NCI-H524 (cell line): ENCODE measurements at places on chromosomes 2 and 18.

GRCh38 chr2:191115391-191115790 lies 35.4 kb downstream of the STAT4 start:
- DNase-seq: no peak

- DNase-seq: no peak
Measured at GRCh38 chr2:49807689-49808088, 653.4 kb upstream of the FSHR start.

DNA sequence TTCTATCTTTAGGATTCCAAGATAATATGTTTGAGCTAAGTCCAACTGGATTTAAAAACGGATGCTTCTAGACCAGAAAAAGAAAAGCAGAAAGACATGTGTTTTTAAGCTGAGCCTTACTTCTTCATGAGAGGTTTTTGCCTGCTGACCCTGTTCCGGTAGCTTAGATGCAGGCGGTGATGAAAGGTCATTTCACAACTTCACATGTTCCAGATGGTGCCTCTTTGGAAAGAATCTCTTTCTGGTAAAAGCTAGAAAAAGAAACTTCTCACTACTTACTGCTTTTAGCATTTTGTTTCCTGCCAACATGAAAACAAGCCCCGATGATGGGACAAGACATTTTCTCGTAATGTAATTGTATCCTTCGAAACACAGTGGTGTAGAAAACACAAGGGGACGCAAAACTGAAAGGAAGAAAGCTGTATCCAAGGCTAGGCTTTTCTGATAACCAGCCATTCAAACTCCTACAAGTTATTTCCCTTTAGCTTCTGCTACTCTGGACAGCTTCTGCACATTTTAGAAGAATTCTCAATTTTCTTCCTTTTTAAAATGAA lies 407.3 kb upstream of the LYPD1 start:
- DNase-seq: no peak

DNA sequence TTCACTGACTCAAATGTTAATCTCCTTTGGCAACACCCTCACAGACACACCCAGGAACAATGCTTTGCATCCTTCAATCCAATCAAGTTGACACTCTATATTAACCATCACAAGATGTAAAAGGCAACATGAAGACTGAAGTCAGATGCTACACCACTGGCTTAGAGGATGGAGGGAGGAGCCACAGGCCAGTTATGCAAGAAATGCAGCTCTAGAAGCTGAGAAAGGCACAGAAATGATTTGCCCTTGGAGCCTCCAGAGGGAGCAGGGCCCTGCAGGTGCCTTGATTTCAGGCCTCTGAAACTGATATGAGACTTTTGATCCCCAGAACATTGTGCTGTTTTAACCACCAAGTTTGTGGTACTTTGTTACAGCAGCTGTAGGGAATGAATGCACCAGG lies 276.3 kb downstream of the KCNS3 start:
- DNase-seq: no peak

DNA sequence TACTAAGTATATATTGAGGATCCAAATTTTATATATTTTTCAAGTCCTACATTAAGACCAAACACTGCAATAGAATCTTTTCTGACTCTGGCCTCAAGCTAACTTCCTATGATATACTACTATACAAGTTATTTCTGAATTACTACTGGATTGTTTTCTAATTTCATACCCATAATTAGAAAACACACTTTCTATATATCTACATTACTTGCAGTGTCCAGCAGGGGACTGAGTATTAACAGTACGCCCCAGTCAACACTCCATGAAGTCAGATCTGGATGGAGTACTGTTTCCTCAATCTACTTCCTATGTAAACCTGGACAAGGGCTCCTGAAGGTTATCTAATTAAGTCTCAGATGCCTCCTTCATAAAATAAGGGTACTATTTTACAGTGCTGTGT lies 26.5 kb downstream of the RMP24 start:
- DNase-seq: no peak
